SW 1271 (cell line): ENCODE measurements at places on chromosomes 13 and 19.

DNA sequence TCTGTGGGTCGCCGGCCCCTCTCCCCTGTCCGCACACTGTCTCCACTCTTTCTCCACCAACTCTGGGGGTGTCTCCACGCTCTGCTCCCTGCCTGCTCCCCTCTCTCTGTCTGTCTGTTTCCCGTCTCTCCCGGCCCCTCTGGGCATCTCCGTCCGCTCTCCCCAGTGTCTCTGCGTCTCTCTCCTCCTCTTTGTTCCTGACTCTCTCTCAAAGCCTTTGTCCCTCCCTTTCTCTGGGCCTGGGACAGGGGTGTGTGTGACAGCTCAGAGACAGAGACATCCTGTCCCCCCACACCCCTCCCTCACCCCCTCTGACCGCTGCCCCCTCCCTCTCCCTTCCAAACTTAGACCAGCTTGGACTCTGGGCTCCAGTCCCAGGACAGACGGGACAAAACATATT, 668 bp upstream of the SBK3 start:
- DNase-seq = no peak

GRCh38 chr13:41222259-41222852, 28.0 kb upstream of the KBTBD7 start:
- peak; percentile 55 for DNase-seq

- DNase-seq = no peak
Measured at GRCh38 chr19:13241231-13242104, 91.3 kb downstream of the IER2 start.

GRCh38 chr13:57056601-57057180, 84.0 kb upstream of the PRR20A start:
- DNase-seq = no peak

DNA sequence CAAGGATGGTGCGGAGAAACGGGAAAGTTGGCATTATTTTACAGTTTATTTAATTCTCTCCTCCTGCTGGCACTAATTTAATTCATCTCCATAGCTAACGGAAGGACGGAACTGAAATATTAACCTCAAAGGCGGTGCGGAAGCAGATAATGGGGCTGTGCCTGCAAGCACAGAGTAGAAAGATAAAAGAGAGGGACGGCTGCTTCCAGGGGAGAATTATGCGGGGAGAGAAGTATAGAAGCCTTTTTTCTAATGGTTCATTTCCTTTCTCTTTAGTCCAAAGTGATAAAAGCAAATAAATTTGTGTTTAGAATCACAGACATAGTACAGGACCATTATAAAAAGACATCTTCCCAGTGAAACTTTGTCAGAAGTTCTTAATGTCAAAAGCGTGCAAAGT, 34.5 kb upstream of the UQCRFS1 start:
- DNase-seq = no peak

DNA sequence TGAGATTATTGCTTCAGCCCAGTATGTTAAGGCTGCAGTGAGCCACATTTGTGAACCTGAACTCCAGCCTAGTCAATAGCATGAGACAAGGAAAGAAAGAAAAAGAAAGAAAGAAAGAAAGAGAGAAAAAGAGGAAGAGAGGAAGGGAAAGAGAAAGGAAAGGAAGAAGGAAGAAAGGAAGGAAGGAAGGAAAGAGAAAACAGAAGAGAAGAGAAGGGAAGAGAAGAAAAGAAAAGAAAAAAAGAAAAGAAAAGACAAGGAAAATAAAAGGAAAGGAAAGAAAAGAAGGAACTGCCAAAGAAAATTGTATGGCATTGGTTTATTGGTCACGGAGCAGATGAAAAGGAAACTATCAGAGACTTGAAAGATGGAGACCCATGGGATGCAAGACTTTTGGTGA, 1158.8 kb downstream of the OLFM4 start:
- DNase-seq = no peak

DNA sequence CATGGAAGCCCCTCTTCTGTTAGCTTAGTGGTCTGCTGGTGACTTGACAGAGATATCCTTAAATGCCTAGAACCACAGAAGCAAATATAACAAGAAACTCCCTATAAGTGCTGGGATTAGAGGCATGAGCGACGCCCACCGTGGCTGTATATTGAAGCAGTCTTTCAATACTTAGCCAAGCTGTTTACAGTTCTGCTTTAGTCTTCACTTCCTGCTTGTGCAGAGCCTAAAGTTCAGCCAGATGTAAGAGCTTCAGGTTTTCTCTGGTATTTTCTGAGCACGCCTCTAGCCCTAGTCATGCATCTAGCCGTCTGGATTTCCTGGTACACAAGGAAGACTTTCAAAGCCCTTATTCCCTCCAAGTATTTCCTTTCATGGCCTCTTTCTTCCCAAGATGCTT, 28.5 kb downstream of the TRPM4 start:
- no peak for DNase-seq

DNA sequence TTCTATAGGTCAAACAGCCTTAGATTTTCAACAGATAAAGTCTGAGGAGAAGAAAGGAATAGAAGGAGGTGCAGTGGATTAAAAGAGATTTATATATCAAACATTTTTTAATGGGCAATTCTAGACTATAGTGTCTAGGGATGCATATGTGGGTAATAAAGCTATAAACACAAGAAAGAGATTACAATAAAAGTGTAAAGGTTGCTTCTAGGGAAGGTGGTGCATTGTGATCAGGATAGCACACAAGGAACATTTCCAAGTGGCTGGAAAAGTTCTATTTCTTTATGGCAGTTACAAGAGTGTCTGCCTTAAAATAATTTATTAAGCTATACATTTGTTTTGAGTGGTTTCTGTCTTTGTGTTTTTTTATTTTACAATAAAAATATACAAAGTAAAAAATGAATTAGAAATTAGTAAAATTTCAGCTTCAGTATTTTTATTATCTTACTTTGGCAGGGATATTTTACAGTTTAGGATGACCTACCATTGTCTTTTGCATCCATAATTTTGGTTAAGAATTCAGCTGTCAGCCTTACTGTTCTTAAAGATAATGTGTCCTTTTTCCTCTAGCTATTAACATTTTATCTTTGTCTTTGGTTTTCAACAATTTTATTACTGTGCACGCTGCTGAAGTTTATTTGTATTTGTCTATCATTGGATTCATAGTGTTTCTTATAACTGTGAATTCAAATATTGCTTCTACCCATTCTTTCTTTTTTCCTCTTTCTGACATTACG, 221.8 kb downstream of the LACC1 start:
- DNase-seq = no peak

DNA sequence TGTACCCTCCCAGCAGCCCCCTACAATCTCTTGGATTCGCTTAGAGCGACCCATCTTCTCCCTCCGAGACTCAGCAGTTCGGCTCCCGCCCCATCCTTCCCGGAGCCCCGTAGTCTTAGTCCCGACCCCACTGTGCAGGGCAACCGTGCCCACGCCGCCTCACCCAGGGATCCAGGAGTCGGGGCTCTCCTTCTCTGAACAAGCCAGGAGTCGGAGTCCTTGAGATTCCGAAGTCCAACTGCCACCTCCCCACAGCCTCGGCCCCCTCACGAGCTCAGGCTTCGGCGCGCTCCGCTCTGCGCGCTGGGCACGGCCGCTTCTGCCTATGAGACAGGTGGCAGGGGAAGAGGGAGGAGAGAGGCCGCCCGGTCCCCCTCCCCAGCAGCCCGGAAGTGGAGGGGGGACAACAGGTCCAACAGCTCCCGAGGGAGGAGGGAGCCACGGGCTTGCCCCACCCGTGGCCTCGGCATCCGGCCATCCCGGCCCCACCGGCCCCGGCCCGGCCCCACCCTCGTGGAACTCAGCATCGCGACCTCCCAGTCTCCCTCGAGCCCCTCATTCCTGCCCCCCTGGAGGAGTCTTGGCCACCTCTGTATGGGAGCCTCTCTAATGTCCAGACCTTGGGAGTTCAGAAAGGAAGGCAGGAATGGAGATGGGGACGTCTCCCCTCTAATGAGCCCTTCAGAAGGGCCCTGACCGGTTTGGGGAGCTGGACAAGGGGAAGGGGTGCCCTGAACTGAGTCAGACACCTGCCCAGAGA, at the start of gene PHLDB3:
Gene PHLDB3 (minus strand): TSS at position 321 of the 760 bp plus-strand sequence. CDS start 628 bp downstream, outside the sequence.
- peak; percentile 55 for DNase-seq

DNA sequence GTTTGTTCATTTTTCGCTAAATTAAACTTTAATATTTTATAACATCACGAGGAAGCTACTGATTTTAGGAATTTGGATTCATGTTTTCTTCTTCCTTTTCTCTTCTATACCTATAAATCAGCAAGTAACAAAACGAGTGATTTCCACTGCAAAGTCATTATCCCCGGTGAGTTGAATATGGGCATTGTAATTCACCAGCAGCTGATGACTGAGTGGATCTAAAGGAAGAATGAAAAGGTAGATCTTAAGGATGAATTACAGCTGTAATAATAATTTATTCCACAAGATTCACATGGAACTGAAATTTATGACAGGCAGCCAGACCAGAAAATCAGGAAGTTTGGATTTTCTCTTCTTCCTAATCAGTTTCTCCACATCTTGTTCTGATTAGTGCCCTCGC, 111.4 kb downstream of the GPC6 start:
- DNase-seq = no peak

GRCh38 chr19:6374161-6374709, 1.5 kb downstream of the PSPN start:
- DNase-seq = no peak

- DNase-seq = no peak
Measured at GRCh38 chr13:50711131-50711815, 132.2 kb downstream of the DLEU7 start.

DNA sequence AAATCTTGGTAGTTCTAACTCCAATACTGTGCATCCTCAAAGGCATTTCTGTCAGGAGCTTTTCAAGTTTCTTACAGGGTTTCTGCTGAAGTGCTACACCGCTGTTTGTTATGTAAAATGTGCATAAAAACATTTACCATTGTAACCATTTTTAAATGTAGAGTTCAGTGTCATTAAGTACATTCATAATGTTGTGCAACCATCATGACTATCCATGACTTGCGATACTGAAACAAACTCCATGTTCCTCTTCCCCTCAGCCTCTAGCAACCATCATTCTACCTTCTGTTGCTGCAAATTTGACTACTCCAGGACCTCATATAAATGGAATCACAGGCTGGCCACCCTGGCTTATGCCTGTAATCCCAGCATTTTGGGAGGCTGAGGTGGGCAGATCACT, 14.4 kb upstream of the SLC25A42 start:
- DNase-seq = no peak

DNA sequence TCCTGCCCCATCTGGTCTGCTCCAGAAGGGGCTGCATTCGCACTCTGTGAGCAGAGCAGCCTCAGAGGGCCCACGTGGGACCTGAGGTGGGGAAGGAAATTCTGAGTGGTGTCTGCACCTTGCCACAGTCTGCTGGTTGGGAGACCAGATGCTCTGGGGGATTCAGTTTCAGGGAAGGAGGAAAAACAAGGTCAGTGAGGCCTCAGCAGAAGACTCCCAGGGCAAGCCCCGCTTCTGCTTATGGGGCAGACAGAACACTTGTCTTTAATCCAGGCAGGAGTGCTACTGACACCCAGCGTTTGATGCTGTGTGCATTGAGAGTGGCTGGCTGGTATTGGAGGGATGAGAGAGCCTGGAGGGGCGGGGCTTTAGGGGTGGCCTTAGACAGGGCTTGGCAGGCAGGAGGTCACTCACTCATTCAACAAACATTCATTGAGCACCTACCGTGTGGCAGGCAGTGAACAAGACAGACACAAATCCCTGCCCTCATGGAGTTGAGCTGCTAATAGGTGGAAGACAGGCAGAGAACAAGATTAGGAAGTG, 4.9 kb upstream of the CLEC17A start:
- DNase-seq = no peak

DNA sequence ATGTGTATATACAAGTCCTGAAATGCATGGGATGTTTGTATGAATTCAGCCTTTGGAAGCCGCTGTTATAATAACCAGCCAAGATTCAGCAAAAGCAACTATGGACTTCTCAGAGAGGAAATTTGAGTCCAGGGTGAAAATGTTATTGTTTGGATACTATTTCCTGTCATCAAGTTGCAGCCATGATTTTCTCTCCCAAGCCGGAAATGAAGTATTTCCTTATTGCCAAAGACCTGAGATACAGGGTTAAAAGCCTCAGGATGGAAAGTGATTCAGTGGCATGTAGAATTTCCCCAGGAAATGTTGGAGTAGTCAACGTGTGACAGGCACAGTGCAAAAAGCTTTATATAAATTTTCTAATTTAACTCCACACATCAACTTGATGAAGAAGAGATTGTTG, 133.9 kb downstream of the IRS2 start:
- DNase-seq = no peak

GRCh38 chr13:107025991-107026390, 458.1 kb upstream of the ARGLU1 start:
- DNase-seq = no peak

GRCh38 chr19:11378319-11379189, 4.1 kb downstream of the SWSAP1 start:
- peak; percentile 49 for DNase-seq

- no peak for DNase-seq
Measured at GRCh38 chr13:43981091-43981490, 101.4 kb downstream of the LACC1 start.

GRCh38 chr19:21084343-21084742, 2.3 kb downstream of the ZNF714 start:
- no peak for DNase-seq
